ENCODE measurements at places on chromosomes 12 and 14. TPM values are rescaled to one million over a fixed set of nuclear protein-coding genes. Genes with fewer than 3 reads are reported as not detected.
A peak's percentile ranks its signal among the peaks of the same experiment; 100 is the strongest.

GRCh38 chr12:90576707-90577106 lies 378.3 kb downstream of the CCER1 start:
- no peak for DNase-seq

- no peak for DNase-seq
Observed at GRCh38 chr14:100302616-100303015, 3.6 kb downstream of the SLC25A29 start.

- no peak for DNase-seq
Observed at GRCh38 chr14:71264260-71264659, 357.0 kb downstream of the PCNX1 start.

- no peak for DNase-seq
Observed at GRCh38 chr12:11961686-11962085, 109.1 kb upstream of the BCL2L14 start.

- no peak for DNase-seq
Observed at GRCh38 chr12:51475543-51475942, 50.9 kb downstream of the SLC4A8 start.

DNA sequence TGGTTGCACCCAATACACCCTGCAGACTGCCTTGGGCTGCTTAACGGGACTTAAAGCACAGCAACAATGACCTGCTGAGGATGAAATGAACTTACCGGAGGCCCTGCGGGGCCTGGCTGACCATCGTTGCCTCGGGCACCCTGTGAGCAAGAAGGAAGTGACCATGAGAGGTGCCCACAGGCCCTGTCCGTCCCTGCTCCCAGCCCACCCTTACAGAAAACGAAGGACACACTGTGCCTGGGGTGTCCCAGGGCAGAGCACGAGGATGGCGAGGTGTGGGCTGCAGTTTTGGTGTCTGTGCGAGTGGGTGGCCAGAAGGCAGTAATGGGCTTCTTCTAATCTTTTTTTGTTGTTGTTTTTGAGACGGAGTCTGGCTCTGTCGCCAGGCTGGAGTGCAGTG lies 14.6 kb downstream of the COL2A1 start:
- DNase-seq, result no peak

- no peak for DNase-seq
Observed at GRCh38 chr12:12797794-12798152, 12.3 kb downstream of the APOLD1 start.

DNA sequence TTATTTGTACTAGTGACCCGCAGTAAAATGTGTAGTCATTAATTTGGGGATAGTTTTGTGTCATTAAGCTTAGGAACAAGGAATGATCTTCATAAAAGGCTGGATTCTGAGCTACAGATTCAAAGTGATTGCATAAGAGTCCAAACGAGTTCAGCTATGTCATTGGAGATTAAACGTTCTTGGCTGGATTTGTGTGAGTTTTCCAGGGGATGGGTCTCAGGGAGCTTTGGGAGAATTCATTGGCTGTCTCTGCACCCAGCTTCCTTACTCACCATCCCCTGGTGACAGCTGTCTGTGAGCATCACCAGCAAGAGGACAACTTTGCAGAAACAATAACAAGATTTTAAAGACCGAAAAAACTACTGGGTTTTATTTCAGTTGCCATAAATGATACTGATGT lies 130.4 kb downstream of the DAAM1 start:
- DNase-seq, result no peak

- no peak for DNase-seq
Observed at GRCh38 chr12:71393625-71394024, 46.0 kb upstream of the LGR5 start.

GRCh38 chr14:103628221-103628683 lies 759 bp upstream of the KLC1 start:
- peak; percentile 54 for DNase-seq

DNA sequence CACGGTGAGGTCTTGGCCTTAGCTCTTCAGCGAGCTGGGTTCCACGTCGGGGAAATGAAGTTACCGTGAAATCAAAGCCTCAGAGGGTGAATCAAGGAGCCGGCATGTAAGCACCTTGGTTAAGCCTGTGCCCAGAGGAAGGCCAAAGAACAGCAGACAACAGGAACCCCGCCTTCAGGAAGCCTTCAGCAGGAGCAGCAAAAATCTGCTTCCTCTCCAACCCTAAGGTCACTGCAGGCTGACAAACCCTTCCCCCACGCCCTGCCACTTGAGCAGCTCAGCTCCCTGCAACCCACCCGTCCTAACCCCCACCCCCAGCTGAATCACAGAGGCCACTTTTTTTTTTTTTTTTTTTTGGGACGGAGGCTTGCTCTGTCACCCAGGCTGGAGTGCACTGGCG lies 72.9 kb upstream of the LTA4H start:
- no peak for DNase-seq

GRCh38 chr12:14846042-14846587 lies 2.8 kb upstream of the ART4 start:
- no peak for DNase-seq

DNA sequence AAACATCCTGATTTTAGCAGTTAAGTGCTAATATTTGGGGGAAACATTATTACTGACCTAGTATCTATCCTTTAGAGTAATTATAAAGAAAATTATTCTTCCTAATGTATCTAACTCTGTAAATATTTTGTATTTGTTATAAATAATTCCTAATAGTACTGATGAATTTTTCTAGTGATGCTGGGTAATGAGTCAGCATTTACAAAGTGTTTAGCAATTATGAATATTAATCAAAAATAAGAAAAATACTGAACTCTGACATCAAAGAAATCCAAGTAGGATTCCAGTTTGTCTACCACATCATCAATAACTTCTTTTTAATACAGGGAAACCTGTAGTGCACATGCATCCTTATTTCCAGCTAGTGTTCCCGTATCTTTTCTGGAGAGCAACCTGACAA lies 9.0 kb downstream of the NAP1L1 start:
- no peak for DNase-seq

- no peak for DNase-seq
Observed at GRCh38 chr14:65356327-65356836, 56.1 kb upstream of the FUT8 start.

GRCh38 chr12:116299665-116300328 lies 22.3 kb upstream of the MED13L start:
- DNase-seq, result no peak

DNA sequence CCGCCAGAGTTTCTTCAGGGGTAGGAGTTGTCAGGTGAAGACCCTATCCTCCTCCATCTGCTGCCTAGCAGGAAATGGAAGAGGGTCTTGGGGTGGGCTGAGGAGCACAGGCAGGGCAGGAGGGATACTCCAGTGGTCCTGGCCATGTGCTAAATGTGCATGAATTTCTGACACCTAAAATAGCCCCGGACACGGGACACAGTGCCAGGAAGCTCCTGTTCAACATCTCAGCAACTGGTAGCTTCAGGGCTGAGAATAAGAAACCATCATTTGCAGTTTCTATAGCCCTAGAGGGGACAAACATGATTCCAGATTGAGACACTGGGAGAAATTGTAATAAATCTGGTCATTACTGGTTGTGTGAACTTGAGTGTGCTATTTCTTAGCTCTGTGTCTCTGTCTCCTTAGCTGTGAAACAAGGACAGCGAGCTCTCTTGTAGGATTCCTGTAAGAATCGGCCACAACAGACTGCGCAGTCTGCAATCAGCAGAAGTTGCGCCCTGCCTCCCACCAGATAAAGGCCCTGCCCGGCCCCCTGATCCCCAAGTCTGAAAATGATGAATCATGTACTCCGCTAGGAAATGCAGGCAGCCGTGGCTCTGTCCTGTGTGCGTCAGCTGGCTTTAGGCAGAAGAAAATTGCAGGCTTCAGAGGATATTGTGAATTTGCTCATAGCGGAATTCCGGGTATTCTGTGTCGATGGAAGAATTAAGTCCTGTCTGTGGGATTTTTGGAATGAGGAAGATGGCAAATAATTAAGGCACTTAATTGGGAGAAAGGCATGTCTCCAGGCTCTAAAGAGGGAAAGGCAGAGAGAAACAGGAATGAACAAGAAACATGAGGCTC lies 35.2 kb upstream of the MEG3 start:
- DNase-seq, result no peak

DNA sequence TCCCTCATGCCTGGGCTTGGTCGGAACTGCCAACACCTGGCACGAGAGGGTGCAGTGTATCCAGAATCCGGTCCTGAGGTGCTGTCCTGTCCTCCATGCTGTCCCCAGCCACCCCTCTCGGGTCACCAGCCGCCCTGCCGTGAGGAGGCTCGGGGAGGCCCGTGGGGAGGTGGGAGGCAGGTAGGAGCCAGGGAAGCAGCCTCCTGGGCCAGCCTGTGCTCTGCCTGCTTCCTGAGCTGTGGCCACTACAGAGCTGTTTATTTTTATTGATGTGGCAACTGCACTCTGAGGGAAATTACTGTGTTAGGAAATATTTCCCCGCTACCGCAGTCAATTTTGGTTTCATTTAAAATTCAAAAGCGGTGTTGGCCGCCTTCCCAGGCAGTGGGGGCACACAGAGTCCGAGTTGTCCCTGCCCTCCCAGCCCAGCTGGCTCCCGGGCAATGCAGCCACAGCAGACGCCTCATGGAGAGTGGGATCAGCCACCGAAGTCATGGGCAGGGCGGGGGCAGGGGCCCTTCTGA lies 18.3 kb downstream of the NOC4L start:
- DNase-seq, result no peak

- DNase-seq, result no peak
Observed at GRCh38 chr14:34983148-34983760, 462 bp downstream of the SRP54 start.

GRCh38 chr12:104219908-104220404 lies 4.4 kb downstream of the TXNRD1 start:
- peak; percentile 15 for DNase-seq

- no peak for DNase-seq
Observed at GRCh38 chr12:123923038-123923437, 49.6 kb downstream of the CCDC92 start.

GRCh38 chr12:5328669-5329517 lies 103.0 kb upstream of the NTF3 start:
- no peak for DNase-seq

GRCh38 chr14:67555518-67556090 lies 22.5 kb downstream of the PLEKHH1 start:
- no peak for DNase-seq

- no peak for DNase-seq
Observed at GRCh38 chr14:37051153-37051552, 121.3 kb downstream of the SLC25A21 start.

CISTR gene
- not detected for polyA plus RNA-seq

RHEBL1 gene
- 0.79 TPM for polyA plus RNA-seq

PPP4R4 gene
- 0.16 TPM for polyA plus RNA-seq

IL26 gene
- polyA plus RNA-seq, result 0.10 TPM

PRB2 gene
- 0.28 TPM for polyA plus RNA-seq

MED13L gene
- polyA plus RNA-seq, result 69.3 TPM

RNASE7 gene
- 0.09 TPM for polyA plus RNA-seq

HOXC4 gene
- 14.0 TPM for polyA plus RNA-seq

PPM1H gene
- polyA plus RNA-seq, result 20.0 TPM

ACOT6 gene
- polyA plus RNA-seq, result 0.04 TPM

BICD1 gene
- polyA plus RNA-seq, result 15.4 TPM

TMEM233 gene
- polyA plus RNA-seq, result 0.51 TPM

OS9 gene
- 264 TPM for polyA plus RNA-seq

JPH4 gene
- 6.6 TPM for polyA plus RNA-seq

GDF3 gene
- 0.27 TPM for polyA plus RNA-seq

HSPA2 gene
- 27.3 TPM for polyA plus RNA-seq

LUM gene
- 366 TPM for polyA plus RNA-seq
